Transverse colon (tissue), 4 donors: ENCODE measurements at places on chromosomes 6 and 20. TPM values are rescaled to one million over a fixed set of nuclear protein-coding genes. Genes with fewer than 3 reads are reported as not detected.

DNA sequence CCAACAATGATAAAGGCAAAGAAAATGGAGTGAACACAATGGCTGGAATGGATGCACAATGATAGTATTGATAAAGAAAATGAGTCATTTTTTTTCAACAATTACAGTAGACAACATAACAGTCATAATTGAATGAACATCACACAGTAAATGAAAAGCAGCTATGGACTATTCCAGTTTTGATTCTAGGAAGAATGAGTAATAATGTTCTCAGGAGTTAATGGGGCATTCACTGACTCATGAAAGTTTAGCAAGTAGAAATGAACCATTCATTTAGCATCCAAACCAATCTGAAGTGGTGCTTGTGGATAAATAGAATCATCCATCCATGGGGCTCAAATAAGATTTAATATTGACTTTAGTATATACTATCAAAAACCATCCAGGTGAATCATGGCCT, 1029.5 kb upstream of the GJE1 start:
- DNase-seq: no peak

DNA sequence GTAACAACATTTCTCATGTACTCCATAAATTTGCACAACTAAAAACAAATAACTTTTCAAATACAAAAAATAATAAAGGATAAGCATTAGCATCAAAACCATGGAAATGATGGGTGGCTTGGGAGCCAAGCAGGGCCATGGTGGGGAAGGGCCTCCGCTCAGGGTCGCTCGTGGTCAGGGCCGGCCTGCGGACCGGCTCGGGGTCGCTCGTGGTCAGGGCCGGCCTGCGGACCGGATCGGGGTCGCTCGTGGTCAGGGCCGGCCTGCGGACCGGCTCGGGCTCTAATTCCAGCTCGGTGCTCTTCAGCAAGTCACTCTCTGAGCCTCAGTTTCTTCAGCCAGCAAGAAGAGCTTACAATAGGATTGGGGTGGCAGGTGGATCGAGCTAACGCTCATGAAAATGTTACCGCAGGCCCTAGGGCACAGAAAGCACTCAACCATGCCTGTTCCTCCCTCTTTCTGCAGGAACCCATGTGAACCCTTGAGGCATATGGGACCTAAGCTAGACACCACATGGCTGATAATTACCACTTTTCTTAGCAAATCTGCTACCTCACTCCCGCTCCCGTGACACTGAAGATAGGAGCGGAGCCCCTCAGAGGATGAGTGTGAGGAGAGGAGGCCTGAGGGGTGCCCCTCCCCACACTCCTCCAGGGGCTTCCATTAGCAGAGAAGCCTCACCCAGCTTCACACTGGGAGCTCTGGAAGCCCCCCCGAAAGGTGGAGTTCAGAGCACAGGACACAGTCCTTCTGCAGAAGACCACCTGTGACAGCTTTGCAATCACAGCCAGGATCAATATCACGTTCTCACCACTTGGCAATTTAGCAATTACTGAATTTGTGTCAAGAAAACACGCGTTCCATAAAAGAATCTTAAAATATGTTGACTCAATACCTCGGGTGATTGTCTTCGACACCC, 103.0 kb downstream of the PSMB1 start:
- no peak for DNase-seq

DNA sequence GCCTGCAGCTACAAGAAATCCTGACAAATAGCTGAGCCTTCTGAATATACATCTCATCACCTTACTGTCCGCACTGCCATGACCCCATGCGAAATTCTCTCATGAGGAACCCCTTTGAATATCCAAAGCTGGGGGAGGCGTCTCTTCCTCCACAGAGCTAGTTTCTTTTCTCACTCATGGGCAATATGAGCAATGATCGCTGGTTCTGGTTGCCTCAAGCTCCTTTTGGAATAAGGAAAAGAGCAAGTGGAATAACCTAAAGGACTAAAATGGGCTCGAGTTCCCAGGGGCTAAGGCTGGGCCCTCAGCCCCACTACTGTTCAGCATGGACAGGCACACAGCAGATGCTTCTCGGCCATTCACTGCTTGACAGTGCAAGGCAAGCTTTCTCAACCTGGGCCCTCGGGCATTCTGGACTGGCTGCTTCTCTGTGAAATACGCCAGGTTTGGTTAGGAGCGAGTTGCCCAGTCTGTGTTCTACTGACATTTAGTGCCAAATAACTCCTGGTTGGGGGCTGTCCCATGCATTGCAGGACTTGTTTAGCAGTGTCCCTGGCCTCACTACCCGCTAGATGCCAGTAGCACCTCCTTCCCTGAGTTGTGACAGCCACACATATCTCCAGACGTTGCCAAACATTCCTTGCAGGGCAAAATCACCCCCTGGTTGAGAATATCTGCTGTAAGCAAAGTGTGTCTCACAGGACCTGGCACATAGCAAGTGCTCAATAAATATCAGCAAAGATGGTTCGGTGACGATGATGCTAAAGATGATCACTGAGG, 156.8 kb downstream of the CEBPB start:
- DNase-seq: no peak

STMND1 gene
- total RNA-seq: 1.1 TPM

FAM209B gene
- total RNA-seq: not detected

DNA sequence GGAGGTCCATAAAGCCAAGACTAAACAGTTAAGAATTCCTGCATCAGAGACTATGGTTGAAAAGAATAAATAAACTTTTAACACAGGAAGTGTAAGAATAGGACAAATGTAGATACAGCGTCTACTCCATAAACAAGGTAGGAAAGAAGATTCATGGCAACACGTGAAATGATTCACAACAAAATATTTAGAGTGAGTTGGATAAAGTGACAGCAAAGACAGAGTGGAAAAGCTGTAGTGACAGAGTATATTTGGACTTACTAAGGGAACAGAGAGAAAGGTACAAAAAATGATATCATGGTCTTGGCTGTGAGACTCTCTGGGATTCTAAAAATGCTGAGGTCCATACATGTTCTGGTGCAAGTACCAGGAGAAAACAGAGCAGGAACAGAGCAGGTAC, 21.9 kb upstream of the KIAA0408 start:
- DNase-seq: no peak

- DNase-seq: no peak
These were observed 59.3 kb downstream of the CDC5L start for GRCh38 chr6:44446626-44447300.

DNA sequence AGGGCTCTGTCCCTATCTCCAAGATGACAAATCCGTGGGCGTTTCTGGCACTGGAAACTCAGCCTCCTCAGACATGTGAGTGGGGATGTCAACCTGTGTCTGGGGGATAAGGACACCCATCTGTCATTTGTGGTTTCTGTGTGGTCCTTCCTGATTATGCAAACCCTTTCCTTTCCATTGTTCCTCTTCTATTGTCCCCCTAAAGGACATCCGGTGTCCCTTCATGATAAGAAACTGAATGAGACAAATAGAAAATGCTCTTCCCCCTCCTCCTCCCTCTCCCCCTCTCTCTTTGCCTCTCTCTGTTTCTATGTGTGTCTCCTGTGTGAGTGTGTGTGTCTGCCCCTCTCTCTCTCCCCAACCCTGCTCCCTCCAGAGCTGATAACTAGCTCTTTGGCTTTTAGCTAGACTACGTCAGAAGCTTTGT, 11.5 kb upstream of the GLP1R start:
- DNase-seq: no peak

- no peak for DNase-seq
These were observed 143.8 kb upstream of the CDYL start for GRCh38 chr6:4632421-4632820.

CLPSL2 gene
- not detected for total RNA-seq

DNA sequence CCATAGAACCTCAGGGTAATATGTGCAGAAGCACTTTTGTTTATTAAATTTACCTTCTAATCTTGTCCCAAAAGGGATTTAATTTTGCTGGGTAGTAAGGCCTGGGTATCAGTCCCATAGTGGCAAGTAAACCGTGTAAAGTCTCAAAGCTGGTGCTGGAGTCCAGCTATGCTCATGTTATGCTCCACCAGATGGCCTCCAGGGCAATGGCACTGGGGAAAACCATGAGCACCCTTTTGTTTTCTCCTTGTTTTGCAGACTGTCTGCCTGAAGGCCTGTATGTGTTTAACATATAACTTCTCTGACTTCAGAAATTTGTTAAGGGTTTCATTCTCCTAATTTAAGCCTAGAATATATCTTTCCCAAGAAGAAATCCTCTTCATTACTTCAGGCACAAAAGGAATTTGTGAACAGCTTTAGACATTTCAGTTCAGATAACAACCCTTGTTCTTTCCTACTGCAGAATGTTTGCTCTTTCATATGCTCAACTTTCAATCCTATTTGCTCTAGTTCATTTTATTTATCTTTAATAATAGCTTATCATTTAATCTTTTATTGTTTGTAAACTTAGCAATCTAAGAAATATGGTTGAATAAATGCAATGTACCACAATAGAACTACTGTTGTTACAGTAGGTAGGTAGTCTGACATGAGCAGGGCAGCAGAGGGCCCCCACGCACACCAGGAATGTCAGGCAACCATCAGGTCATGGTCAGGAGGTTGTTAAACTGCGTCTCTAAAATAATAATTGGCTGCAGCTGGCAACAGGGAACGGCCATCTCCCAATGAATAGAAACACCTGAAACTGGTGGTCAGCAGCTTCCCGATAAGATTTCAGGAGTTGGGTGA, 162.8 kb downstream of the TENT5A start:
- DNase-seq: no peak

DNA sequence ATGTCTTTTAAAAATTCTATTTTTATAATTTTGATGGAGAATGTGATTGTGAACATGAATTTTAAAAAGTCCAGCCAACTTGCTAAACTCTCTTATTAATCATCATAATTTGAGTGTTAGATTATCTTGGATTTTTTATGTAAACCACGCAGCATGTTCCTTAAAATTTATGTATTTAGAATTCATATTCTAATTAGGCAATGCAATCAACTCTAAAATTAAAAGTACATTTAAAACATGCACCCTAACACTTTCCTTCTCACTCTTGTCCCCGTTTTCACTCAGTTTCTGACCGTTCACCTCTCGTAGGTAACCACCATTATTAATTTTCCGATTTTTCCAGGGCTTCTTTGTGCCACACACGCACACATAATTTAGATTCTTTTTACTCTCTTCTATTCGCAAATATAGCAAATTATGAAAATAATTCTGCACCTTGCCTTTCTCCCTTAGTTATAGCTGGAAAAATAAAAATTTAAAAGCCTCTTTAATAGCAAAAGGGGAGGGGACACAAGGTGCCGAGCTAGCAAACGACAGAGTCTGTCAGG, 329 bp upstream of the ZKSCAN3 start:
- DNase-seq: no peak

BMP5 gene
- 2.6 TPM for total RNA-seq

MPC1 gene
- total RNA-seq: 131 TPM

CPNE5 gene
- not detected for total RNA-seq

GRCh38 chr6:43509142-43509983, 783 bp downstream of the LRRC73 start:
- no peak for DNase-seq

DNA sequence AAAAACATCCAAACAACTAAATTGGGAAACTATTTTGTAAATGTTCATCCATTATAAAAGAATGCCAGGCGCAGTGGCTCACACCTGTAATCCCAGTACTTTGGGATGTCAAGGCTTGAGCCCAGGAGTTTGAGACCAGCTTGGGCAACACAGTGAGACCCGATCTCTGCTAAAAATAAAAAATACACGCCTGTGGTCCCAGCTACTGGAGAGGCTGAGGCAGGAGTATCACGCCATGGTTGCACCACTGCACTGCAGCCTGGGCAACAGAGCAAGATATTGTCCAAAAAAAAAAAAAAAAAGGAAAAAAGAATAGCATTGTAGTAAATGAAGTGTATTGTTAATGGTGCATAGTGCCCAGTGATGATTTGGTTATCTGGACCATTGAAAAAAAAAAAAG, 38.7 kb downstream of the FKBP5 start:
- no peak for DNase-seq

DNA sequence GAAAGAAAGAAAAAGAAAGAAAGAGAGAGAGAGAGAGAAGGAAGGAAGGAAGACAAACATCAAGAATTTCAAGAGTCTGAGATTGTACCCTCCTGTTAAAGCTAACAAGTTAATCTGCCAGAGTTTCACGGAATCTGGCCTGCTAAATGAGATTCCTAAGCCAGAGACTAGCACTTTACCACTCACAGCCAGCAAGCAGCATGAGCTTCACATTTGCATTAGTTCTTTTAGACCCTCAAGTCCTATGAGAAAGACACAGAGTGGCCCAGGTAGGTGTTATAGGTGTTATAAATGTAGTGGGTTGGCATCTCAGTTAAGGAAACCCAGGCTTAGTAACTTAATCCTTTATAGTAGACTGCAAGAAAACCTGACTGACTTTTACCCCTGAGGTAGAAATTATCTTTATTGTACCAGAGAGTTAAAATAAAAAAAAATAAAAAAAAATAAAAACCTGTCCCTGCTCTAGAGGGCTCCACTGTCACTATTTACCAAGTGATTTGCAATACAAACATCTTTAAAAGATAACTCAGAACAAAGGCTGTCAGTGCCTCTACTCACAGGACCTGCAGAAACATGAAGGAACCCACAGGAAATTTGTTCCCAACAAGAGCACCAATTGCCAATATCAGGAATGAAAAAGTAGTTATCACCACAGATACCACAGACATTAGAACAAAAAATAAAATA, 9.7 kb upstream of the IBTK start:
- DNase-seq: no peak

MATN4 gene
- not detected for total RNA-seq

TREML1 gene
- not detected for total RNA-seq

- no peak for DNase-seq
These were observed 77.6 kb downstream of the TBC1D7 start for GRCh38 chr6:13250703-13251102.
